ENCODE measurements at places on chromosomes 16 and 17.

DNA sequence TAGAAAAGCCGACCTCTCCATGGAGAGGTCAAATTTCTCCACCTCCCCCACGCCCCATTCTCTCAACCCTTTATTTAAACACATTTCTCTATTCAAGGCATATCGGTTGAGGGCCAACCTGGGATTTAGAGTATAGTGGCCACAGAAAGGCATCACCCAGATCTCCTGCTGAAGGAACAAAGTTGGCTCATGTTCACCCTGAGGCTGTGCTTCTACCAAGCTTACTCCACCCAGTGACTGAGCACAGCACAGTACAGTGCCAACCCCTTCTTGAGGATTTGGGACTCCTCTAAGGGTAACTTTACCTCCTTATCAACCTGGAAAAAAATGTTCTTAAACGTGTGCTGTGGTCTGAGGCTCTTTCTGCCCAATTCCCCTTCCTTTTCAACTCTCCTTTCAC lies 94.0 kb downstream of the CMC2 start:
- no peak for DNase-seq

- DNase-seq = no peak
Observed at GRCh38 chr17:73068322-73069153, 23.9 kb downstream of the SLC39A11 start.

DNA sequence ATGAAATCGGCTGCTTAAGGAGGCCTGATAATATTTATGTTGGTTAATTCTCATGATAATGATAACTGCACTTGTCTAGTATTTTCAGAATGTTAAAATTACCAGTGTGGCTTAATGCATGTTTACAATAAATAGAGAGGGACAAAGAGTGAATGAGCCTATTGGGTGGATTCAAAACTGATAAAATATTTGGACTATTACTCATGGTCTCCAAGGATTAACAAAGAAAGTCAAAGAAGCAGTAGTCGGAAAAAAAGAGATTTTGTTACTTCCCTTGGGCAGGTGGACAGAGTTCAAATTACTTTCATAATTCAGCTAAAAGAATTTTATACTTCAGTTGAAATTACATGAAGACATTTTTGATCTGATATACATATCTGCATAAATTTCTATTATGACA lies 258.2 kb upstream of the PMFBP1 start:
- DNase-seq = no peak

DNA sequence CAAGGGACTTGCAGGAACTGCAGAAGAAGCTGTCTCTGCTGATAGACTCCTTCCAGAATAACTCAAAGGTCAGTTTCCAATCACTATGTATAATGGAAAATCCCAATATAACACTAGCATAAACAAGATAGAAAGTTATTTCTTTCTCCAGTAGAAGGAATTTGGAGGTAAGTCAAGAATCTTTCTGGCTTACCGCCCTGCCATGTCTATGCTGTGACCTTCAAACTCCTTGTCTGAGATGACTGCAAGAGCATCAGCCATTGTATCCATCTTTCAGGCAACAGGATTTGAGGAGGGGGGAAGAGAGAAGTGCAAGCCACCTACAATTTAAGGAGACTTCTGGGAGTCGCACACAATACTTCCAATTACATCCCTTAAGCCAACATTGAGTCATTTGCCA lies 2.7 kb downstream of the LDAF1 start:
- no peak for DNase-seq

GRCh38 chr17:45666046-45666600 lies 118.0 kb upstream of the CRHR1 start:
- DNase-seq = no peak

DNA sequence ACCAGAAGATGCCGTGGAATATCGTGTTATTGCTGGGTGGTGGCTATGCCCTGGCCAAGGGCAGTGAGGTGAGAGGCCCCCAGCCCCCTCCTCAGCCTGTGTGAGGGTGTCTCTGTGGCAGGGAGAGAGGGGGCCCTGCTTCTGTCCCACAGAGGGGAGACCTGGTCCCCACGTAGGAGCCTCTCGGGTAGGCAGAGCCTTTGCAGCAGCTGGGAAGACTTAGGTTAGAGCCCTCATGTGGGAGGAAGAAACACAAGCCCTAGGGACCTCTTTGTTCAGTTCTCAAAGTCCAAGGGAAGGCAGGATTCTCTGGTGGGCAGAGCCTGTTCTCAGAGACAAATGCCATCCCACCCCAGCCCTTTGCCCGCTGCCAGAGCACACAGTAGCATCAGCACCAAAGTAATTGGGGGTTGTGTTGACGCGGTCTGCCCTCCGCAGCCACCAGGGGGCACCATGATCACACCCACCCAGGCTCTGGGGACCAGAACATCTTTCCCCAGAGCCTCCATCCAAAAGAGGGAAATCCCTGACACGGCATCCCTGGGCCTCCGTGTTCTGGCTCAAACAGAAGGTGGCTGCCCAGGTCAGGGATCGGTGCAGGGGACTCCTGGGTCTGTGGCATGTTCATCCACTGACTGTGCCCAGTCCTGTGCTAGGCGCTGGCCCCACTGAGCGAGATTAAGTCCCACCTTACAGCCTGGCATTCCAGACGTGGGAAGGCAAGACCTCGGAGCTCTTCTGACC lies 11.5 kb upstream of the FOXN1 start:
- DNase-seq = no peak

GRCh38 chr17:8119581-8120519 lies 1.5 kb upstream of the ALOXE3 start:
- DNase-seq = no peak

DNA sequence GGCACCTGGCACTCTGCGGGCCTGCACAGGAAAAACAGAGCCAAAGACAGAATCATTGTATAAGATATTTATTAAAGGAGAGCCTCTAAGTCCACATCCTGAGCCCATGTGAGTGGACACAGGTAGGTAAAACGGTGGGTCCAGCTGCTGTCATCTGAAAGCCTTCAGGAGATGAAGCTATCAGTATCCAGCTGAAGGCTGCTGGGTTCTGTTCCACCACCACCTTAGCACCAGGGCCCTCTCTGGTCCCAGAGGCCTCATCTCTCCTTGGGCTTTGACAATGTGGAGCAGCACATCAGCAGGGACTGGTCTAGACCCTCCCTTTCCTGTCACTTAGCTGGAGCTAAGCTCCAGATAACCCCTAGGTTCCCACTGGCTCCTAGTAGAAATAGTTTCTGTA lies 7.3 kb downstream of the TMEM106A start:
- DNase-seq = no peak

GRCh38 chr16:57802341-57803133 lies at the start of gene KIFC3:
Gene KIFC3 (minus strand): TSS chr16:57802491. CDS start chr16:57798243, 4,248 bp downstream.
- DNase-seq = no peak

DNA sequence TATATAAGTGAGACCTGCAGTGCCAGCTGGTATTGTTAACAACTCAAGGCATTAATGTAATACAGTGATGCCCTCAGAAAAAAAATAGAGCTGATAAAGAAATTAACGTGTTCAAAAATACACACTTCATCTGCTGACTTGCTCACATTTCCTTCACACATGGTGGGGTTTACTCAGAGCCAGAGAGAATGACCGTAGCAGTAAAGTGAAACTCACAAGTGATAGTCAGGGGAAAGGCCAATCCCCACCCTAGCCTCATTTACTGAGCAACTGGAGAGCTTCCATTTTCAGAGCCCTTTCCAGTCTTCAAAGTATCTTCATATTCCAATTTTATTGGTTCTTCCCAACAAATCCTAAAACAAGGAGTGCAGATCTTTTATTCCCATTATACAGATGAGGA lies 74.0 kb upstream of the HLF start:
- DNase-seq = no peak

GRCh38 chr17:77316191-77316641 lies 175.4 kb downstream of the SEC14L1 start:
- no peak for DNase-seq

DNA sequence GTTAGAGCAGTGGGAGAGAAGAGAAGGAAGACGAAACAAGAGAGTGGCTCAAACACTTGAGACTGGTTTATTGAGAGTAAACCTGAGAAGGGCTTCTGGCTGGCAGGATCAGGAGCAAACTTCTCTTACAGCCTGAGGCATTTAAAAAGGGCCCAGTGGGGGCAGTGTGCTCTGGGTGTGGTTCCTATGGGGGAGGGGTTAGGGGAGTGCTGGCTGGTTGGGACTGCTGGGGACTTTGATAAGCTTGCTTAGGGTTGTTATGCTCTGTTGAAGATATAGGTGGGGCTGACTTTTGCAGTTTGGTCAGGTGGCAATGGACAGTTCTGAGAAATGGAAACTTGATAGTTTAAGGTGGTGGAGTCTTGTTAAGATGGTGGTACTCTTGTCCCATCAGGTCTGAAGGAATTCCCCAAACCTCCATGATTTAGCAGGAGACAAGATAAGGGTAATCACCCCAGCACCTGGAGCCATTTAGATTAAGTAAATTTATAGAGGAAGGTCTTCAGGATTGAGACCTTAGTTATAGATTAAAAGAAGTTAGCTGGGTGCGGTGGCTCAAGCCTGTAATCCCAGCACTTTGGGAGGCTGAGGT lies 79.3 kb downstream of the EMP2 start:
- DNase-seq = no peak

DNA sequence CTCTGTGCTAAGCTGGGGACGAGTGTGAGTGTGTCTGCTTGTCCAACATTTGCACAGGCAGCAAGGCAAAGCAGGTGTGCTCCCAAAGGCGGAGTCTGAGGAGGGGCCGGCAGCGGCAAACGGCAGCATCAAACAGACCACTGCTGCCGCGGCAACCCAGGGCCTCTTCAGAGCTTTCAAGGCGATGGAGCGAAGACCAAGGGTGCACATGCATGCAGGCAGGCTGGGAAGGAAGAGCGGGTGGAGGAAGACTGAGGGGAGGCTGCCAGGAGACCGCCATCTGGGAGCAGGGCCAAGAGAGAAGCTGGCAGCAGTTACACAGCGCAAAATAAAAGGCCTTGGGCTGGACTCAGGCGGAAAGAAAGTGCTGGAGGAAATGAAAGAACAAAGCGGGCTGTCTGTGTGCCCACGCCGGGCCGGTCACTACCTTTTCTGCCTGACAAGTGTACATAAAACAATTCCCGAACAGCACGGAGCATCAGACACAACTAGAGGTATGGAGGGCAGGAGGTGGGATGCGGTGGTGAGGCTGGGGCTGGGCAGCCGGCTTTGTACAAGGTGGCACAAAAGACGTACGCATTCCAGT lies 8.5 kb downstream of the TIMM22 start:
- DNase-seq = no peak

- DNase-seq = no peak
Observed at GRCh38 chr17:53166731-53167130, 656.0 kb upstream of the KIF2B start.

GRCh38 chr16:85041219-85042166 lies 13.9 kb downstream of the KIAA0513 start:
- no peak for DNase-seq

GRCh38 chr17:1423456-1424135 lies 23.6 kb upstream of the YWHAE start:
- no peak for DNase-seq

GRCh38 chr17:40303708-40304551 lies 5.0 kb upstream of the RARA start:
- DNase-seq = no peak

DNA sequence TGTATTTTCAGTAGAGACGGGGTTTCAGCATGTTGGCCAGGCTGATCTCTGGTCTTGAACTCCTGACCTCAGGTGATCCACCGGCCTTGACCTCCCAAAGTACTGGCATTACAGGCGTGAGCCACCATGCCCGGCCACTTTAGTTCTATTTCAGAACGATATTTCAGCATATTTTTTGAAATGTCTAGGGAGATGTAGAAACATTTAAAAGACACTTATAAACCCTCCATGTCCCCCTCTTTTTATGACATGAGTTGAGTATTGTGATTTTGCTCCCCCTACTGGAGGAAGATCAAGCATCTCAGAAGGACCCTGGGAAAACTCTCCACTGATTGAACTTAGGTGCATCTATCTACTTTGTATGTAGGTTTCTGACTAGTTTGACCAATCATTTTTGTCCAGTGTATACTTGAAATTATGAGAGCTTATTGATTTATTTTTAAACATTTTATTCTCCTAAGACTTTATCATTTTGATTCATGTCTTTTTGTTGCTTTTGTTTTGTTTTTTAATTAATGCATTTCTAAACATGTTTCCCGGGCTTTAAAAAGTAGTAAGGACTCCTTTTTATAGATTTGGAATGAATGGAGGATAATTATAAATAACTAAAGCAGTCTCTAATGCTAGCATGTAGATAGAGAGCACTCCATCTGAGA lies 105.1 kb downstream of the CHD9 start:
- DNase-seq = no peak

GRCh38 chr17:7014995-7015958 lies 2.9 kb downstream of the RNASEK start:
- DNase-seq = no peak

DNA sequence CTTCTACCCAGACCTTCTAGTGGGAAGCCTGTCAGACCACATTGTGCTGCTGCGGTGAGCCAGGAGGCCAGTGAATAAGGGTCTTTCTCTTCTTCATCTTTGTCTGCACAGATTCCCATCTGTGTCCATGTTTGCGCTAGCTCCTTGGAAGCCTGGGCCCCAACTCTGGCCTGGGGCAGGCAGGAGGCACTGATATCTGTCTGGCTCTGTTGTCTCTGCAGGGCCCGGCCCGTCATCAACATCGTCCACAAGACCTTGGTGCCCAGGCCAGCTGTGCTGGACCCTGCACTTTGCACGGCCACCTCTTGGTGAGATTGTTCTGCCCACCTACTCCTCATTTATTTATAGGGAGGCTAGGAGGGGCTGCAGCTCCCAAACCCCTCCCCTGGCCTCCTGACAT lies 18.3 kb downstream of the ITGA3 start:
- no peak for DNase-seq

- DNase-seq = no peak
Observed at GRCh38 chr16:6684076-6684673, 648.5 kb upstream of the RBFOX1 start.

DNA sequence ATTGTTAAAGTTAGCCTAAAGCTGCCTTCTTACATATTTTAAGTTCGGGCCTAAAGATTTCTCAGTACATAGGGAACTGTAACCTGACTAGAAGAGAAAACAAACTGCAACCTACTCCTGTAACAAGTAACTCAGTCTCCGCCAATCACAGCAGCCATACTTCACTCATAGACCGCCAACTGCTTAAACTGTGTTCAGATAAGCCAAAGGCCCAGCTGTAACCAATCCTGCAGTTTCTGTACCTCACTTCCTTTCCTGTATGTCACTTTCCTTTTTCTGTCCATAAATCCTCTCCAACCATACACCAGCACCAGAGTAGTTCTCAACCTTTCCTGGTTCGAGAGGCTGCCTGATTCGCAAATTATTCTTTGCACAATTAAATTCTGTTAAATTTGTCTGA lies 41.5 kb downstream of the GLG1 start:
- DNase-seq = no peak

GRCh38 chr16:12268606-12269005 lies 292.1 kb downstream of the SNX29 start:
- DNase-seq = no peak

DNA sequence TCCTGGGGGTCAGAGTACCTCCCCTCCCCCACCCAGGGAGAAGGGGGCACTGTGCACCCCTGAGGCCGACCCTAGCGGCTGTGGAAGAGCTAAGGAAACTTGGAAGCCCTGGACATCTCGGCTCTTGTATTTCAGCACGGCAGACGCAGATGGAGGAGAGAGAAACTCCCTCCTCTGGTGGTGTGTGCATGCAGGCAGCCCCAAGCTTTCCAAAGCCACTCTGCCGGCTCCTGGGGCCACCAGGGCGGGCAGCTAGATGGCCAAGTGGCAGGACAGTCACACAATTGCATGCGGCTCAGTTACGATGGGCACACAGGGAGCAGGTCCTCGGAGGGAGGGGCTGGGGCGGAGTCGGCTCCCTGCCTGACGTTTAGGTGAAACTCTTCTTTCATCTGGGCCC lies 195.5 kb downstream of the RBFOX3 start:
- DNase-seq = no peak

All from vagina (tissue), 2 donors.